ENCODE measurements at places on chromosomes 12 and 14.

- DNase-seq: no peak
Measured at GRCh38 chr12:131101703-131102492, 148.2 kb downstream of the ADGRD1 start.

DNA sequence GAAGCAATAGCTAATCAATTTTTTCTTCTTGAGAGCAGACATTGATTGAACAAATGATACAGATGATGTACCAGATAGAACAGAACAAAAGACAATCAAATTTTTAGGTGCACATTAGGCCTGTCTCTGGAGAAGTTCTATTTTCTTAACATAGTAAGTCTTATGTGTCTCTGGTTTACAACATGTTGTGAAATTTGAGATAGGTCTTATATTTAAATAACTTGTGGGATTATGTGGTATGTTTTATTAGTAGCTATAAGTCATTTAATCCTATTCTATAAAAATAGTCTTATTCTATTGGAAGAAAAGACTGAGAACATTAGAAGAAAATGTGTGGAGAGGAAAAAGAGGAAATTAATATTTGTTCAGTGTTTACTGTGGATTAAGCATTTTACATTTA is 358.0 kb downstream of the ATP23 start:
- DNase-seq: no peak

GRCh38 chr12:44889926-44890325 is 13.8 kb upstream of the NELL2 start:
- no peak for DNase-seq

GRCh38 chr14:73834261-73834625 is 17.4 kb upstream of the PTGR2 start:
- no peak for DNase-seq
